ENCODE measurements at places on chromosomes 2 and 18.

- no peak for DNase-seq
Measured at GRCh38 chr2:40824278-40824677, 372.4 kb upstream of the SLC8A1 start.

DNA sequence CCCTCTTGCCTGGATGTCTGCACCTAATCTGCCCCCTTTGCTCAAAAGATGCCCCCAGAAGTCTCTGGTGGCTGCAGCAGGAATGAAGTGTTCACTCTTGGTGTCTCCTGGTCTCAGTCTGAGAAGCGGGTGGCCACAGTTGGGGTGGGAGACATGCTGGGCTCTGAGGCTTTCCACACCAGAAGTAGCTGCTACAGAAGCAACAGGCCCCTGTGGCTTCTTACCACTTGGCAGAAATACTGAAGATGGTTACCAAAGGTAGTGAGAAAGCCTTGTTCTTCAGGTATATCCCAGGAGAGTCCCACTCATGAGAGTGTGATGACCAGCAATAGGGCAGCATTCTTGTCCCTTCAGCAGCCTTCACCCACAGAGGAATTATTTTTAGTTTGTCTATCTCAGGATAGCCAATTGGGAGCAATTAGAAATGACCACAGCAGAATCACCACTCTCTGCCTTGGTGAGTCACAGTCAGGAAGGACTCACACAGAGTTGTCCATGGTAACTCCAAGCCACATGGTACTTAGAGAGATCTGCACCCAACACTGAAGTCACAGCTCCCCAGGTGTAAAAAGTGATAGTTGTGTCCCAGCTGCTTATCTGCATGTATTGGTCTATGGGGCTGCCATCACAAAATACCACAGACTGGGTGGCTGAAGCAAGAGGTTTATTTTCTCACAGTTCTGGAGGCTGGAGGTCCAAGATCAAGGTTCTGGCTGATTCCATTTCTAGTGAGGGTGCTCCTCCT, 169.8 kb upstream of the ID2 start:
- DNase-seq = no peak

GRCh38 chr2:120398996-120399888, 53.3 kb downstream of the INHBB start:
- peak; percentile 12 for DNase-seq

DNA sequence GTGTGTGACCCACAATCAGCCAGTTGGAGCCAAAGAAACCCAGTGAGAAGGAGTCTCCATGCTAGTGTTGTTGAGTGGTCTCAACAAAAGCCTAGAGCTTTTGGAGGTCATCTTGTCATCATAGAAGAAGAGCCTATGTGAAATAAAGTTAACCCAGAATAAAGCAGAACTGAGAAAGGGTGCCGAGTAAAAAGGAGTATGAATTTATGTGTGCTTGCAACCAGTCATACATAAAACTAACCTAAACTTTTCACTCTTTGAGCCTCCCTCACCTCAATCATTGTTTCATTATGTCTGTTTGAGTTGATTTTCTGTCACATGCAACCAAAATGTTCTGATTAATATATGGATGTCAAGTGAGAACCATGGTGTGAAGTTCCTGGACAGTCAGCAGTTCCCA, 599.3 kb upstream of the ZEB2 start:
- DNase-seq = no peak

DNA sequence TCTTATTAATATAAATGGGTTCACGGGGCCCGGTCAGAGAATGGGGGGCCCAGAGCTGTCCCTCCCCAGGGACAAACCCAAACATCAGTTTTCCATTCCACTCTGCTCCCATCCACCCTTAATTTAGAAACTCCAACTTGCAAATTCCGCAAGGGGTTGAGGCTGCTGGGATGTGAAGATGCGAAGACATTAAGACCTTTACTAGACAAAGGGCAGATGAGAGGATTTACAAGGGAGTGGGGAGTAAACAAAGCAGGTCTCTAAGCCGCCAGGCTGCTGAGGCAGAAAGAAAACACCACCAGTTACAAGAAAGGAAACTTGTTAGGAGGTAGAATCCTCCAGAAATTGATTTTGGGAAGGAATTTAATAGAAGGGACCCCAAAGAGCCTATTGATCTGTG, 33.1 kb downstream of the MARCO start:
- no peak for DNase-seq

- no peak for DNase-seq
Measured at GRCh38 chr2:30736461-30737325, 70.6 kb downstream of the CAPN13 start.

DNA sequence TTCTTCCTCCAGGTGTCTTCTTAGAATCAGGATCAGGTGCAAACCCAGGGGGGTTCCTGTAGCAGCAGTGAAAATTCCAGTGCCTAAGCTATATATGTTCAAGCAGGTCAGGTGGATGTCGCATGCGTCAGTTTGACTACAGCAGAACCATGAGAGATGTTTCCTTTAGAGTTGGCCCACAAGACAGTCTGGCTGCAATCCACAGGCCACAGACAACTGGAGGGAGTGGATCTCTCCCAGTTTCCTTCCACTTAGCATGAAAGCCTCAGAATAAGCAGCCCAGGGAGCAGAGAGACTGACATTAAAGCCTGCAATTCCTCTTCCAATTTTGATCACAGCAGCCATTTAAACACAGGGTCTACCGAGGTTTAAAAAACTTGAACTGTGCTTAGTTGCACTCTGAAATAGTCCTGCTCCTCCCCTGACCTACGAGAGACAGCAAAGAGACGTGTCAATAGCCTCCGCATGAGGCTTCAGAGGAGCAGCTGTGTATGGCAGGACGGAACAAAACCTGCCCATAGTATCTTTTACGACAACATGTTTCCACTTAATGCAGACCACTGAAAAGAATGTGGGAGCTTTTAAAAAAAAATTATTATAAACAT, 988 bp upstream of the KCNE4 start:
- no peak for DNase-seq

DNA sequence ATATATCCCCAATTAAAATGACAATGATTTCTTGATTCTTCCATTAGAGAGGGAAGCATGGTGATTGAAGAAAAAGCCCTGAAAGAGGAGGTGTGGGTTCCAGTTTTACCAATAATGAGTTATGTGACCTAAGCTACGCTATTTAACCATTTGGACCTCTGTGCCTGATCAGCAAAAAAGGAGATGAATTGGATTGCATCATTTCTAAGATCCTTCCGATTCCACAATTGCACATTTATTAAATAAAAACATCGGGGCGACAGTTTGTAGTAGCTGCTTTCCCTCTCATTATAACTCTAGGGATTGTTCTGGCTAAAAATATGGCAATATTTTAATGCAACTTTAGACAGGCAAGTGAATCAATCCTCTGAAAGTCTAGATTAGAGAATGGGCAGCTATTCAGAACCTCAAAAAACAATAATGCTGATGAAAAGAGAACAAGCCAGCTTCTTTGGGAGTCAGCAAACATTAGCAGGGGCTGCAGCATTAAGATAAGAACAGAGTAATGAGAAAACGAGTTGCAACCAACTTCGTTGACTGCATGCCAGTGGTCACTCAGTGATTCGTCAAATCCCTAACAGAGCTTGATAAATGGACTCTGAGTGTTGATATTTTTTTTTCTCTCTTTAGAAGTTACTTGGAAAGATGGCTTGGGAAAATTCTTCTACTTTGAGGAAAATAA, 301.2 kb downstream of the AGPS start:
- no peak for DNase-seq

DNA sequence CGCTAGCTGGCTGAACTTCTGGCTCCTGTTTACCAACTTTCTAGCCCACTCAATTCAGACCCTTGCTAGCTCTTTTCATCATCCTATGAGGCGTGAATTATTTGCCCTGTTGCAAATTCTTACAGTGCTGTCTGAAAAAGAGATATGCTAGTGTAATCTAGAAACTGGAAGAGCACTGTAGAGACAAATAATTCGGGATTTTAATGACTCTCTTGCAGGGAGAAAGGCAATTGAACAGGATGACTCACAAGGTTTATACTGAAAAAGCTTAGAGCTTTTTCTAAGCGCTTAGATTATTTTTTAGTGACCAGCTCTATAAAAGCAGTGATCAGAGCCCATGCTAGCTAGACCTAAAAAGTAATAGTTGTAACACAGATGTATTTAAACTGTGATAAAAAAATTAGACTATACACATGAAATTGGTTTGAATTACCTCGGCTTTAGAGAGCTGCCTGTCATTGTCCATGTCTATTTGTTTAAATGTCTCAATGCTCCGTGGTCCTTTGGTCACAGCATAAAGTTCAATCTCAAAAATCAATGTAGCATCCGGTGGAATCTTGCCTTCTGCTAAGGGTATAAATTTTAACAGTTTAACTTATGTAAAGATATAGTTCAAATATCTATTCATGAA, 9.1 kb downstream of the FKBP7 start:
- DNase-seq = no peak
